ENCODE measurements at places on chromosomes 12 and 14. TPM values are rescaled to one million over a fixed set of nuclear protein-coding genes. Genes with fewer than 3 reads are reported as not detected.

The SLC6A15 gene
- 0.46 TPM for polyA plus RNA-seq

The LRP1-AS gene
- 0.46 TPM for polyA plus RNA-seq

The KRT71 gene
- polyA plus RNA-seq: not detected

The SLC22A17 gene
- polyA plus RNA-seq: 64.8 TPM

The TXNDC16 gene
- 19.7 TPM for polyA plus RNA-seq

The STON2 gene
- polyA plus RNA-seq: 63.4 TPM

The CLEC1B gene
- polyA plus RNA-seq: 1.4 TPM

The SDR39U1 gene
- polyA plus RNA-seq: 49.6 TPM

The FBLN5 gene
- 144 TPM for polyA plus RNA-seq

The TPH2 gene
- not detected for polyA plus RNA-seq

Measured in left renal cortex interstitium (tissue), 4 donors.